MG63 (cell line): ENCODE measurements at places on chromosomes 3 and 15.

DNA sequence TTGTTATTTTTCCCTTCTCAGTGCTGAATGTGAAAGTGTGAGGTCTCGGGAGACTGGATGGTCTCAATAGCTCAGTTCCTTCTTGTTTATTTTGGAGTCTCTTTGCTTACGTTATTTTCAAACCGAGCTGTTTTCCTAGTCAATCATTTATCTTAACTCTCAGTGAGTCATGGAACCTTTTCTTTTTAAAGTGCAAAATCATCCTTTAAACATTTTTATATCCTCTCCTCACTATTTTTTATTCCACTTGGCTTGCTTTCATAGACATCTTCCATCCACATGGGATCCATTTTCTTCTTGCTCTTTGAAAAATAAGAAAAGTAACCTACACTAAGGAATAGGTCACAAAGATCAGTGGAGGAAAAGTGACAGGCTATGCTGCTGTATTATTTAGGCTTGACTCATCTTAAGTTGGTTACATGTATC is 497.8 kb downstream of the NAALADL2 start:
- no peak for DNase-seq

DNA sequence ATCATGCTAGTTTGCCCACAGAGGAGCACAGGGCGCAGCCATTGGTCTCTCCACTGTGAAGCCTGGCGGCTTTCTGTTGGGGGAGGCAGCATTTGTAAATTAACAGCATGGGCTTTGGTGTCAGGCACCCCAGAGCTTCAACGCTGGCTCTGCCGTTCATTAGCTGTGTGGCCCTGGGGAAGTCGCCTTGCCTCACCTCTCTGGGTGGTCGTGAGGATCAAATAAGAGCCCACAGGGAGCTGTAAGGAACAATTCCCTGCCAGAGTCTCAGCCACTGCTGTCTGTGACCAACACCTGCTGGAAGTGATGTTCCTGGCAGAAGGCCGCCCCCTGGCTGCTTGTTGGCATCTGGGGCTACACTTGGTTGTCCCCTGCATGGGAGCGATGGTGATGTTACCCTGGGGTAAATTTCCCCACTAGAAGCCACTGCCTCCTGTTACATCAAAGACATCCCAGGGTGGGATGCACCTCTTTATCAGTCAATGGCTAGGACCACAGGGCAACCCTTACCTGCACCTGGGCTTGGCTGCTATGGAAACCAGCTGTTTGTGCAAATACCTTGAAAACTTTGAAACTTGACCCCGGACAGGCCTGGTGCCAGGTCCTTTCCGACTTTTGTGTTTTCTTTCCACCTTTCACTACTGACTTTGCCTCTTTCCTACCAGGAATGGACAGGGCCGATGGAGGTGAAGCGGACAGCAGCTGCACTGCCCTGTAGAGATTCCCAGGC is 36.9 kb downstream of the DNASE1L3 start:
- DNase-seq: no peak

DNA sequence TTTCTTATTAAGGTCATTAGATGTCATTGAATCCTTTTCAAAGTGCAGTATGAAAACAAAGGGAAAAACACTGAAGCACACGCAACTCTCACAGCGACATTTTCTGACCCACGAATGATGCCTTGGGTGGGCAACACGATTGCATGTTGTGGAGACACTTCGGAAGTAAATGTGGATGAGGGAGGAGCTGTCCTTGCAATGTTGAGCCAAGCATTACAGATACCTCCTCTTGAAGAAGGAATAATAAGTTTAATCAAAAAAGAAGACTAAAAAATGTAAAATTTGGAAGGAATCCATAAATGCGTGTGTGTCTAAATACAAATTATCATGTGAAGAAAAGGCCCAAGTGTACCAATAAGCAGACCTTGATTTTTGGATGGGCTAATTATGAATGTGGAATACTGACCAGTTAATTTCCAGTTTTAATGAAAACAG is 16.9 kb downstream of the THBS1 start:
- no peak for DNase-seq

DNA sequence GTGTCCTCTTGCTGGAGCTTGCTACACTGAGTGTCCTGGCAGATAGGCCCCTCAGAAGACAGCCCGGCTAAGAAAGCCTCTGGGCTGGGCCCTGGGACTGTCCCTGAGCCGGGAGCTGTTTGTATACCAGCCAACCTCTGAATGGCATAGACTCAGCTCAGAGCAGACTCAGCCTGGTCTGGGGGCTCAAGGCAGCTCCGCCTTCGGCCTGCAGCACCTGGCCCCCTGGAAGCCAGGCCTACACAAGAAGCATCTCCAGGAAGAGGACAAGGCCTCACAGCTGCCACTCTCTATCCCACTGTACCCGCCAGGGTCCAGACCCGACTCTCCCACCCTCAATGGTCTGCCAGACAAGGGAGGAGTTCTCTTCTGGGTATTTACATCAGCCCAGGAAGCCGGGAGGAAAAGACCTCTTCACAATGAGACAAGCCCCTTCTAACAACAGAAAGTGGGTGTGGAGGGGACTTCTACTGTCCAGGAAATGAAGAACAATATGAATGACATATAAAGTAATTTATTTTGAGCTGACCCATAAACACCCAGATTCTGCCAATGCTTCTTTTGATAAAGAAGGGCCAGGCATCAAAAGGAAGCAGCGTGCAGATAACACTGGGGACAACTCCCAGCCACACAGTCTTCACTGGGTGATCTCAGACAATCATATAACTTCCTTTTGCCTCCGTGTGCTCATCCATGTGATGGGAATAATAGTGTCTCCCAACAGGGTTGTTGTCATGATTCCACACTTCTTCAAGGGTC is 110.2 kb downstream of the TPRA1 start:
- no peak for DNase-seq

GRCh38 chr15:69126054-69126469 is 34.4 kb upstream of the GLCE start:
- peak; percentile 33 for DNase-seq

- no peak for DNase-seq
Observed at GRCh38 chr3:119173325-119173724, at the start of gene UPK1B. TSS of gene UPK1B (plus strand) at chr3:119173598. CDS start at chr3:119186742, 13,144 bp downstream.

- no peak for DNase-seq
Observed at GRCh38 chr3:141279077-141279967, 47.7 kb downstream of the PXYLP1 start.

GRCh38 chr3:174398761-174399160 is 460.4 kb upstream of the NAALADL2 start:
- DNase-seq: no peak

DNA sequence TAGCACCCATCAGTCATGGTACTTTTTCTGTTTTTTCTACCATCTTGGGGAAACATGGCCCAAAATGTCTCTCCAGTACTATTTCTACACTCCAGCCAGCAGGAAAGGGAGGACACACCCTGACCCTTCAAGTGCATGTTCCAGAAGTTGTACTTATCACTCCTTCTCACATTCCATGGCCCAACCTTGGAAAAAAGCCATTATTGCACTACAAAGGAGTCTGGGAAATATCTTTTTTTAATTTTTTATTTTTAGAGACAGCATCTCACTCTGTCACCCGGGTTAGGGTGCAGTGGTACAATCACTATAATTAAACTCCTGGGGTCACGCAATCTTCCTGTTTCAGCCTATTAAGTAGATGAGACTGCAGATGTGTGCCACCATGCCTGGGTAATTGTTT is 100.0 kb upstream of the PPP2R3A start:
- no peak for DNase-seq
